Activated T-cell treated with anti-CD3 and anti-CD28 coated beads, Interleukin-2, amount 50 U/mL, for 72 hours (primary cell): ENCODE measurements at places on chromosomes 2 and 18.

DNA sequence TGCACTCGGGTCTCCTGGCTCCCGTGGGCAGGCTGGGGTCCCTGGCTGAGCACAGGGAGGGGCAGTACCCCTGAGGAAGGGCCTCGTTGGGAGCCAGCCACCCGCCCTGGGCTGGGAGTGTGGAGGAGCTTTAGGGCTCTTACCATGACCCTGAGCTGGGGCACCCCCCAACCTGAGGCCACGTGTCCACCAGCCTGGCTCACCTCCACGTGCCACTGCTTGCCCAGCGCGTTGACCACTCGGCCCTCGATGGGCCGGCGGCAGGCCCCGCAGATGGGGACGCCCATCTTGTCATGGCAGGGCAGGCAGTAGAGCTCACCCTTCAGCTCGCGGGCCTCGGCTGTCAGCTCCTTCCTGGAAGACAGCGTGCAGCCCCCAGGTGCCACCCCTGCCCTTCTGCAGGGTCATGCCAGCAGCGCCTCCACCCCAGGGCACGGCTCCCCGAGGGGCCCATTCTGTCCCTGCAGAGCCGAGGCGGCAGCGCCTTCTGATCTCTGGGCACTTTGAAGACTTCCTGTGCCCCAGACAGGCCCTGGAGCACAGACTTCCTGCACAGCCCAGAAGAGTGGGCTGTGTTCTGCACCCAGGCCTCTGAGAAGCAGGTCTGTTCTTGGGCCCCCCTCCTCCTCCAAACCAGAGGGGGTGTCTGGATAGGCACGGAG, 4.0 kb upstream of the GPR17 start:
- DNase-seq: peak; percentile 44

- DNase-seq: no peak
Observed at GRCh38 chr2:189545418-189545817, 35.2 kb downstream of the SLC40A1 start.

- DNase-seq: no peak
Observed at GRCh38 chr18:48957136-48957535, 6.4 kb upstream of the SMAD7 start.

GRCh38 chr18:2326999-2327398, 244.3 kb downstream of the METTL4 start:
- DNase-seq: no peak

GRCh38 chr2:104443145-104443544, 410.8 kb upstream of the POU3F3 start:
- peak; percentile 8 for DNase-seq

GRCh38 chr2:74415762-74416395, 5.5 kb downstream of the C2orf81 start:
- no peak for DNase-seq

- no peak for DNase-seq
Observed at GRCh38 chr2:153433403-153433802, 45.2 kb downstream of the RPRM start.

DNA sequence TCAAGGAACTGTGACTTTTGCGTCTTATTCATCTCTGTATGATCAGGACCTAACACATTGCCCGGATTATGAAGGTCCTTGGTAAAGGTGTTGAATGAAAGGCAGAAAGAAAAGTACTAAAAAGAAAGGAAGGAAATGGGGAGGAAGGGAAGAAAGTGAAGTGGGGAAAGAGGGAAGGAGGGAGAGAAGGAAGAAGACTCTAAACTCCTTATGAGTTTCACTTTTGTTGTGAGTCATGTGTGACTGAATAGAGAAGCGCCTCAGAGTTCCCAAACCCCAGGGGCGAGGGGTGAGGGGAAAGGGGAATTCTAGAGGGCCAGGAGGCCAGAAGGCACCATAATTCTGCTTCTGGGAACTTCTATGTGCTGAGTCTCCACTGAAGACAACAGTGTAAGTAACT, 30.9 kb upstream of the OSBPL6 start:
- DNase-seq: no peak

DNA sequence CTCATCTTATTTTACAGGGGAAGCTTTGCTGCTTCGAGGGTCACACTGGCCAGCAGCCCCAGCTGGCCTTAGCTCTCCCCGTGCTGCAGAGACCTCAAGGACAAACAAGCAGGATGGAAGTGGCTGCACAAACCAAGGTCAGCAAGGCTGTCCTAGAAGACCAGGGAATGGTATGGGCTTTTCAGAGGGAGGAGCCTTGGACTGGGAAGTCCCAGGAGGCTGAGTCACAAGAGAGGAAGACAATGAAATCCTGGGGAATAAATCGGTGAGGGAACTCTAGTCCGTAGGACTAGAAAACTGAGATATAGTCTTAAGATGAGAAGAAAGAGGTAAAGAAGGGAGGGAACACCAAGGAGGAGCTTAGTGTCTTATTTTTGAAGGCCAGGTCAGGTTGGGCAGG, 15.7 kb downstream of the CREG2 start:
- DNase-seq: no peak

DNA sequence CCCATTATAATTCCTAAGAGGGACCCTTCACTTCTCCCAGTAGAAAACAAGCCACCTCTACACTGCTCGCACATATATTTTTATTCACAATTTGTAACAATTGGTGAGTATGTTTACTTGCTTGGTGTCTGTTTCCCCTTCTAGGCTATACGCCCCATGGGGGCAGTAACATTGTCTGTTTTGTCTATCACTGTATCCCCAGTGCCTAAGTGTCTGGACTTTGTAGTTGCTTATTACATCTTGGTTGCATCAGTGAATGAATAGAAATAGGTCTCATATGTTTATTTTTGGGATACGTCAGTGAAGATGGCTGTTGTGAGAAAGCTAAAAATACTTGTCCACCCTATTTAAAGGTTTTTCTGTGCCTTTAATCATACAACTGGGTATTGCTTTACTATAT, 87.4 kb upstream of the ITGB6 start:
- no peak for DNase-seq

GRCh38 chr2:95115418-95115817, 6.2 kb downstream of the MRPS5 start:
- peak; percentile 77 for DNase-seq

GRCh38 chr2:105812180-105813044, 67.7 kb downstream of the NCK2 start:
- no peak for DNase-seq

DNA sequence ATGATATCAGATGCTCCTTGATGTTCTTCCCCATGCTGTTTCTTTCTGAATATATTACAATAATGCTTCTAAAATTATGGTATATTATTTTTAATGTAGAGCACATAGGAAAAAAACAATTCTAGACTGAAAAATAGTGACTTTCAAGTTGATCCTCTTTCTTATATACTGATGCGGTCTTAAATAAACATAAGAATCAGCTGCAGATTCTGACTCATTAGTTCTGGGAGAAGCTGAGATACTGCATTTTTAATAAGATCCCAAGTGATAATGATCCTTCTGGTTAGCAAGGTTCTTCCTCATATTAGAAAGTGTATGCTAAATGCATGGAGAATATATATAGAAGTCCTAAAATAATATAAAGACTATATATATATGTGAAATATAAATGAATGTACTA, 124.9 kb downstream of the XIRP2 start:
- no peak for DNase-seq

GRCh38 chr18:28594034-28594433, 417.1 kb upstream of the CDH2 start:
- DNase-seq: no peak

DNA sequence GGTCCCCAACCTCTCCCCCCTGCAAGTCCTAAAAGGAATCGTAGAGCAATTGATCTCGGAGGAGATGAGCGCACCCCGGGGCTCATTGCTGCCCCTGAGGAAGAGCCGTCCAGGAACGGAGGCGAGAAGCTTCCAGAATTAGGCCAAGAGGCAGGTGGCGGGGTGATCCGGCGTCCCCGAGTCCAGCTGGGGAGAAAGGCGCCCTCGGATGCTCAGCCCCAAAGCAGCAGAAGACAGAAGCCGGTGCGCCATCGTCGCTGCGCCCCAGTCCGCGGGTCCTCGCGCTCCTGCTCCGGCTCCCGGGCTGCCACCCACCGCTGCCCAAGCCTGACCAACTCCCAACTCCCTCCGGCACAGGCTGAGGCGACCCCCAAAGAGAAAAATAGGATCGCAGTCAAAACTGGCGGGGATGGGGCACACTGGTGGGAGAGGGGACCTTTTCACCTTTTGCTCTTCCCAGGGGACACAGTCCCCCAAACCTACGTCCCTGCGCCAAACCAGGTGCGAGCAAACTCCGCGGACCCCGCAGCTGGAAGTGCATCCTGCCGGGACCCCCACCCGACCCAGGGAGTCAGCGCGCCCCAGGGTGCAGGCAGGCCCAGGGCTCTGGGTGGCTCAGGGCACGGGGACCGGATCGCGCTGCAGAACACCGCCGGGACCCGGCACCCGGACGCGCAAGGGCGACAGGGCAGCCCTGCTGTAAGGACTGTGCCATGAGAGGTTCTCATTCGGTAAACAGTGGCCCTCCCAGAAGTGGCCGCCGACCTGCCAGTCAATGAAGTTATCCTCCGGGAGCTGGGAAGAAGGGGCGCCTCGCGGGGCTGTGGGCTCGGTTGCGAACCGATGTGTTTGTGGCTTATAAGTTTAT, 8.4 kb upstream of the MEIS1 start:
- no peak for DNase-seq

DNA sequence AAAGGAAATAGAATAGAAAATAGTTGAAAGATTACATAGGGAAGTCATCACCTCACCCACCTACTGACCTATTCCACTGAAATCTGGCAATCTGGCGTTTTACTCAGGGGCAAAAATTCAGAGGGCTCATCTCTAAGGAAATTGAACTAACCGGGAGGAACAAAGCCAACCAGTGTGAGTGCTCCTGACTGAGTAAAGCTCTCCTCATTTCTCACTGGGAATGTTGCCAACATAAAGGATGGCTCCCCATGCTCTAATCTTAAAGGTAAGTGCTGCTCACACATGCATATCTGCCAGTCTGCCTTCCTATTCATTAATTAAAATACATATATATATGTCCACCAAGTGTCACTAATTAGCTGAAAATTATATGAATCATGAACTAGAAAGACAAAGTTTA, 13.5 kb upstream of the DOK6 start:
- DNase-seq: no peak

DNA sequence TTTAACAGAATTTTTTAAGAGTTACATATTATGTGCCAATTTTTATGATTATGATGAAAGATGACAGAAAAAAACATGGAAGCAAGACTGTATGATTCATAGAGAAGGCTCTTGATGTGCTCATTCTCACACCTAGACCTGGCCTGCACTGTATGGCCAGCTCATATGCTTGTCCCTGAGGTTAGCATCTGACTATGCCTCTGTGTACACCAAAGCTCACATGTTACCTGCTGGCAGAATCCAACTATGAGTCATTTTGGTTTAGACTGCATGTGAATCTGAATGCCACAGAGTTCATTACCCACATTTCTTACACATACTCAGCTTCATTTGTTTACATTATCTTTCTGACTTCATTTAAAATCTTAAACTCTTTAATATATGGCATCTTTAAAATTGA, 139.0 kb downstream of the DSC3 start:
- no peak for DNase-seq

- DNase-seq: no peak
Observed at GRCh38 chr2:183614799-183615435, 490.7 kb downstream of the NUP35 start.
